ENCODE measurements at places on chromosomes 13 and 19.
A peak's percentile ranks its signal among the peaks of the same experiment; 100 is the strongest.

- no peak for DNase-seq
Measured at GRCh38 chr13:108350579-108350978, 81.1 kb downstream of the TNFSF13B start.

DNA sequence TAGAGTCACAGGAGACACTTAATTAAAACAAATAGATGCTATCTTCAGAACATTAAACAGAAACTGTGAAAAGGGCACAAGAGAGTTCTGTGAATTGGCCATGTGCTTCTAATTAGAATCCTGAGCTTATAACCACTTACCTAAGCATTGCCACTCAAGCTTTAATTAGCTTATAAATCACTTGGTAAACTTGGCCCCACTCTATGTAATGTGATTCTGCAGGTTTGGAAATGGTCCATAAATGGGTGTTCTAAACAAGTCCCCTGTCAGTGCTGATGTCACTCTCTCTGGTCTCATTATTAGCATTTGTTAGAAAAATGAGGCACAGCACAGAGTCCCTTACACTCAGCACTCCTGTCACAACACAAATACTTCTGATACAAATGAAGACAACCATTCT, 18.0 kb downstream of the ZNF91 start:
- no peak for DNase-seq

DNA sequence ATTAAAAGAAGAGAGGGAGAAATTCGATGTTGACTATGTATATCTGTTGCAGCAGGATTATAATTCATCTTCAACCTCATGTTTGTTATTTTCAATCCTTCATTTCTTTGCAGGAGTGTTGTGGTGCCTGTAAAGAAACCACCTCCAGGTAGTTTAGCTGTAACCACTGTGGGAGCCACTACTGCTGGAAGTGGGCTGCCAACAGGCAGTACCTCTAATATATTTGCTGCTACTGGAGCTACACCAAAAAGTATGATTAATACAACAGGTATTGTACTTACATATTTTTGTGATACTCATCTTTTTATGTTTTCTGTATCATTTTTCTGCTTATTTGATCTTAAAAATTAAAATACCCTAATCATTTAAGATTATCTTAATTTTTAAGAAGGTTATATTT, 266.5 kb downstream of the NBEA start:
- no peak for DNase-seq

- no peak for DNase-seq
Measured at GRCh38 chr13:46648166-46648607, 95.2 kb downstream of the LRCH1 start.

DNA sequence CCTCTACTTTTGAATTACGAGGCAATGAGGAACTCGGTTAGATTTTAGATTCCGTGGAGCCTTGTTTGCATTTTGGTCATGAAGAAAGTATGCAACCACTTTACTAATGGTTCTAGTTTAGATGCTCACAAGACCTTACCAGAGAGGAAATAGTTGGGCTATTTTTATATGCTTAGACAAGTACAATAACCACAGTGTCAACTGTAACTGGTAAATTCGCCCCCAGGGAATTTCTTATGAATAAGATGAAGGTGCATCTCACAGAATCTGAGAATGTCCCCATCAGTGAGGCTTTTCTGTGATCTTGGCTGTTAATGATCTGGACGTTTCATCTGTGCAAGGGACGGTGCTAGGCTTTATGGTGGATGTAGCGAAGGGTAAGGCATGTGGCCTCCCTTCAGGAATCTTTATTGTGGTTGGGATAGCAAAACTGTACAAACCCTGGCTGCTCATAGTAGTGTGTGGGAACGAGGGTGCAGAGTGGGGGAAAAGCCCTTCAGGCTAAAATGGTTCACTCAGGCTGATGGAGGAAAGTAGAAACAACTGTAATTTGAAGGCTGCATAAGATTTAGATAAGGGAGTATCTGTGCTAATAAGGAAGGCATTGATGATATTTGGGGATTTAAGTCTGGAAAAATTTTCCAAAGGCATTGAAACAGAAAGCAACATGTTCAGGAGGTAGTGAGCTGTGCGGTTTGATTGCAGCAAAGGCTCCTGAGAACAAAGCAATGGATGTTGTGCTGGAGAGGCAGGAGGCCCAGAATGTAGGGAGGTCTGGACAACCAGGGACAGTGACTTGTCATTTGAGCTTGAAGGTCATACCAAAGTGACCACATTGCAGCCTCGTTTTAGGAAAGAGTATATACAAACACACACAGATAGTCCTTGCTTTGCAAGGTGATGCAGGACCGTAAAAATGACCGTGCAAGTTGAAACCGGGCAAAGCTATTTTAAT, 28.4 kb downstream of the UBAC2 start:
- DNase-seq: peak; percentile 53

- DNase-seq: no peak
Measured at GRCh38 chr13:47291107-47291656, 394.3 kb upstream of the HTR2A start.

GRCh38 chr13:109154966-109155761, 525.8 kb downstream of the MYO16 start:
- peak; percentile 74 for DNase-seq

DNA sequence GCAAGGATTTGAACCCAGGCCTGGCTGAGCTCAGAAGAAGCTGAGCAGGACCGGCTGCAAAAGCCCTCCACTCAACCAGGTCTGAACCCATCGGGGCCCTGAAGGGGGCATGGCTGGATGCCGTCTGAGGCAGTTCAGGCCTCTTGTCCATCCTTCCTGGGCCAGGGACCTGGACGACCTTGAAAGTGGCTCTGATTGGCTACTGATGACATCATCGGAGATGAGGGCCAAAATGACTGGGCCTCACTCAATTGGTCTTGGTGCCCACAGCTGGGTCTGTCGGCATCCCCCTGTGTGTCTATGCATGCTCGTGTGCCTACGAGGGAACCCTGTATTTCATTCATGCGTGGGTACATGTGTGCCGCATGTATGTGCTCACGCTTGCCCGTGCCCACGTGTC, 71.8 kb downstream of the PTPRS start:
- peak; percentile 15 for DNase-seq

DNA sequence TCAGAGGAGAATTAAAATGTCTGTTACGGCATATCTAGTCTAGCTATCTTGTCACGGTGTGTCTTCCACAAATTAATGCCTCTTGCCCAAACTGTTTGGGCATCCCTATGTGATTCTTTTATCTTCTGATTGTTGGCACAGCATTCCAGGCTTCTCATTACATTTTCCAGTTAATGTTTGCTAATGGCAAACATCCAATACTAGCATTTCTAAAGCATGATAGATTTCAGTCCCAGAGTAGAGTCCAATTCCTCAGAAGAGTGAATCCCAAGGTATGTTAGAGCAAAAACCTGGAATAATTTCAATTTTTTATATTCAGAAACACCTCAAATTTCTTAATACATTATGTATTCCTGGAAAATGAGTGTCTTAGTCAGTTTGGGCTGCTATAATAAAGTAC, 684.5 kb upstream of the SLITRK1 start:
- no peak for DNase-seq

DNA sequence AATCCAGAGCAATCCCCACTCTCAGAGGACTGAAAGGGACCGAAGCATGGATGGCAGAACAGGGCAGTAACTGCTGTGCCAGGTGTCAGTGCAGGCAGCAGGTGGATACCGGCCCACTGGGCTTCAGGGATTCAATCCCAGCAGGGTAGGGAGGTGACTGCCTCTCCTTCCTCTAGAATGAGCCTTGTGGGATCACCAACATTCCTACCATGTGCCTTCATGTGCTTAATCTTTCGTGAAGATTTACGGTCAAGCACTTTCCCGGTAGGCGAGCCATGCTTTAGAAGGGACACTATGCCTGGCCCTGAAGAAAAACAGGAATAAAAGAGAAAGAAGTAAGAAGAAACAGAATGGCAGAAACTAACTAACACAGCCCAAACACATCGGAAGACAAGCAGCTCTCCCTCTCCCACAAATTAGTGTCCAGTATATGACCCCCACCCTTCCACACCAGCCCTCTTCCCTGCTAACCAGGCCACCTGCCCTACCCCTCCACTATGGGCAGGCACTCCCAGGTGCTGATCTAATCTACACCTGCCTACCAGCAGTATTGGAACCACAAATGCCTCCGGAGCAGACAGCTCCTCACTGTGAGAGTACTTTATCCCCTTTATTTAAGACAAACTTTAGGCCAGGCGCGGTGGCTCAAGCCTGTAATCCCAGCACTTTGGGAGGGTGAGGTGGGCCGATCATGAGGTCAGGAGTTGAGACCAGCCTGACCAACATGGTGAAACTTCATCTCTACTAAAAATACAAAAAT, 162.5 kb downstream of the NUFIP1 start:
- DNase-seq: no peak
